Dermis blood vessel endothelial cell (primary cell): ENCODE measurements at places on chromosomes 12 and 14. TPM values are rescaled to one million over a fixed set of nuclear protein-coding genes. Genes with fewer than 3 reads are reported as not detected.

DNA sequence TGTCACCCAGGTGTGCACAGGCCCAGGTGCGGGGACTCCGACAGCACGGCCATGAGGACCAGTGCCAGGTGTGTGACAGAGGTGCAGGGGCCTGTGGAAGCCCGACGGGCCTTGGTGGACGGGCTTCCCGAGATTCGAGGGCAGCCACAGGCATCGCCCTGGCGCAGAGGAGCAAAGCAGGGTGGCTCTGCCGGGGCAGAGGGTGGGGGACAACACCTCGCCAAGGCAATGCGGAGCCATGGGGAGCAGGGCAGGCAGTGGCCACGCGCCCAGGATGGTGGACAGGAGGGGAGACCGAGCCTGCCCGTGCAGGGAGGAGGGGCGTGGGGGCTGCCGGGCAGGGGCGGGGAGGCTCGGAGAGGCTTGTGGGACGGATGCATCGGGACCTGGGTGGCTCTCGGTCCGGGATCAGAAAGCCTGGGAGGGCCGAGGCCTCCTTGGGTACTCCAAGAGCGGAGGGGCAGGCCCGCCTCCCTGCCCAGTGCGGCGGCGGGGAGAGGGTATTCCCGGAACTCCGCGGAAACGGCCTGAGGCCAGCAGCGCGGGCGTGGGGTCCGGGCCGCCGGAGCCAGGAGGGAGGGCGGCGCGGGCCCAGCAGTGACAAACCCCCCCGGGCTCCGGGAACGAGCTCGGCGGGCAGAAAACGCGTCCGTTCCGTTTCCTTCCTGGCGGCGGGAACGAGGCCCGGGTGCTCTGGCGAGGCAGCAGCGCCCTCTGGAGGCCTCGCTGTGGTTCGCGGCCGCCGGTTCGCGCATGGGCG is 1.6 kb downstream of the TMEM121 start:
- peak; percentile 84 for DNase-seq

PMCH gene
- 0.23 TPM in 1 of 2 replicates, not detected in the other for total RNA-seq

DNA sequence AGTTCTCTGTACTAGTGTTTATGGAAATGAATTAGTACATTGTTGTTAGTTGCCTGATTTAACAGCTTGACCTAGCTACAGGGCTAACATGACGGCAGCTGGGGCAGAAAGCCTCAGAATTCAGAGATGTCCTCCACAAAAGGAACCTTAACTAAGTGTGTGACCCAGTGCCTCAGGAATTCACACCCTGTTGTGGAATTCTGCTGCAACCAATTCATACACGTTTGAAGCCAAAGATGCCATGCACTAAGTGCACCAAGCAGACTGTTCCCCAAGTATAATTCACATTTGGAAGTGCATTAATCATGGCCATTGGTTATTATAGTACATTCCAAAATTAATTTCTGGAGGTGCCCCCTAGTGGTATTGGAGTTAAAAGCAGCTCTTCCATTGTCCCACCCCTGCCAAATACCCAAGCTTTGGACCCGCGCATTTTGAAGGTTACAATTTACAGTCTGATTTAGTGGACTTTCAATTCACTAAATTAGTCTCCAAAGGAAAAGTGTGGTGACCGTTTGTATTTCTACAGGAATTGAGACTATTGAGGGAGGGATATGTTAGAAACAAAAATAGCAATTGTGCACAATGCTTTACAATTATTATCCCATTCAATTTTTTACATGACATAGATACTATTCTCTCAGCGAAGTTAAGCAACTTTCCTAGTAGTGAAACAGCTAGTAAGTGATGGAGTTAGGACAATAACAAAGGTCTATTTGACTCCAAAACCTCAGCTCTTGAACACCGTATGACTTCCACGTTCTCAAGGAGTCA is 85.9 kb downstream of the PAX9 start:
- DNase-seq = peak; percentile 31

CCDC38 gene
- not detected in 2 replicates for total RNA-seq

GRCh38 chr14:60651796-60652673 is 2.8 kb upstream of the SIX1 start:
- DNase-seq = peak; percentile 44

CLEC1B gene
- total RNA-seq = not detected in 2 replicates

GRCh38 chr12:132606466-132606865 is 3.9 kb downstream of the LRCOL1 start:
- no peak for DNase-seq

PWP1 gene
- total RNA-seq = 118 and 160 TPM in 2 replicates

DNA sequence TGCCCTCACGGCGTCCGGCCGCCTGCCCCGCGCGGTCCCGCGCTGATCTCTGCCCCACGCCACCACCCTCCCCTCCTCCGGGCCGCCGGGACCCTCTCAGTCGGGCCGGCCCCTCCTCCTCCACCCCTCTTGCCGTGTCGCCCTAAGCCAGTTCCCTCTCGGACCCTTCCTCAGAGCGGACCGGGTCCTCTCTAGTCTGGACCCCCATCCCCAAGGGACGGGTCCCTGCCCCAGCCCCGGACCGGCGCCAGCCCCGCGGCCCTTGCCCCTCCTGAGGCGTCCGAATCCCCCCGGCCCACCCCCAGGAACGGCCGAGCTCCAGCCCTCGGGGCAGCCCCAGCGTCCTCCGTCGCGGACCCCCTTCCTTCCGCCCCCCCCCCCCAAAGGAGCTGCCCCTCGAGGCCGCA is 485 bp downstream of the PPP4R4 start:
- DNase-seq = no peak

CLEC4A gene
- total RNA-seq = 0.19 TPM in 1 of 2 replicates, not detected in the other

ZNF605 gene
- 6.5 and 8.2 TPM in 2 replicates for total RNA-seq

DNA sequence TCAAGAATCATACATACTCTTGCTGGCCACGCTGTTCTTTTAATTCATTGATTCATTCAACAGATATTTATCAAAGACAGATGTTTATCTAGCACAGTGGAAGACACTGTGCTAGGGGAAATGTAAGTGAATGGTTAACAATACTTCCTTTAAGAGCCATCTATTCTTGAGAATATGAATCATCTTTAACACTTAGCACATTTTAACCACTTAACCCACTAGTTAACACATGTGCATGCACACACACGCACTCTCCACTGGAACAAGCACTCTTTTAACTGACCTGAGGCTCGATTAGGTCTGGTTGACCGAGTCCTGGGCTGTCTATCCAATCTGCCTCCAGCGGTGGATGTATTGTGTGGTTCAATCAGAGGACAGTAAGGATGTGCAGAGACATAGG is 34.6 kb downstream of the LMNTD1 start:
- no peak for DNase-seq

GRCh38 chr12:102063069-102063468 is 1.3 kb upstream of the WASHC3 start:
- peak; percentile 1 for DNase-seq

DNA sequence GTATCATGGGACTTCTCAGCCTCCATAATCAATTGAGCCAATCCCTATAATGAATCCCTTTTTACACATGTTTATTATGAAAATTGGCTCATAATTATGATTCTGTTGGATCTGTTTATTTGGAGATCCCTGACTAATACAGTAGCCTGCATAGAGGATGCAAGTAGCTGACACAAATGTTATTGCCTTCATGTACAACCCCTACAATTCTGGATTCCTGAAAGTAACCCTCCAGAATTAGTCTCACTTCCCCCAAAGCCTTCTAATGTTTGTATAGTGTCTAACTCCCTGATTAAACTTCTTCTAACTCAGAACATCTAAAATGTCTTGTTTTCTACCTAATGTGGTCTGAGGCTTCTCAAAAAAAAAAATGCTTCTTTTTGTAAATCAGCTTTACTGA is 6.6 kb upstream of the SMIM10L1 start:
- no peak for DNase-seq

- no peak for DNase-seq
Observed at GRCh38 chr12:51378749-51379148, 12.5 kb downstream of the GALNT6 start.

DNA sequence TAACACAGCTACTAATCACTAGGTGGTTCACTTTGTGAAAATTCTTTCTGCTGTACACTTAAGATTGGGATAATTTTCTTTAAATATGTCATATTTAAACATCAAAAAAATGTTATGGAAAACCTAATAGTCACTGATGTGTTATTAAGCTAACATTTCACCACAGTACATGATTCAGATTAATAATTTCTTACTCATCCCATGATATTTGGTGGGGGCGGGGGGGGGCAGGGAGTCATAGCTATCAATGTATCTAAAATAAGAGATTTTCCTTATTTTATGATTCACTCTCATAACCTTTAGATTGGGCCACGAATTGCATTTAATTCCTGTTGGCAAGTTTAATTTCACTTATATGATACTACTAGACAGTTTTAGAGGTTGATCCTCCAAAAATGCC is 88.8 kb downstream of the KCNH5 start:
- no peak for DNase-seq

GRCh38 chr12:51763743-51764142 is 84.8 kb downstream of the FIGNL2 start:
- DNase-seq = no peak

DNA sequence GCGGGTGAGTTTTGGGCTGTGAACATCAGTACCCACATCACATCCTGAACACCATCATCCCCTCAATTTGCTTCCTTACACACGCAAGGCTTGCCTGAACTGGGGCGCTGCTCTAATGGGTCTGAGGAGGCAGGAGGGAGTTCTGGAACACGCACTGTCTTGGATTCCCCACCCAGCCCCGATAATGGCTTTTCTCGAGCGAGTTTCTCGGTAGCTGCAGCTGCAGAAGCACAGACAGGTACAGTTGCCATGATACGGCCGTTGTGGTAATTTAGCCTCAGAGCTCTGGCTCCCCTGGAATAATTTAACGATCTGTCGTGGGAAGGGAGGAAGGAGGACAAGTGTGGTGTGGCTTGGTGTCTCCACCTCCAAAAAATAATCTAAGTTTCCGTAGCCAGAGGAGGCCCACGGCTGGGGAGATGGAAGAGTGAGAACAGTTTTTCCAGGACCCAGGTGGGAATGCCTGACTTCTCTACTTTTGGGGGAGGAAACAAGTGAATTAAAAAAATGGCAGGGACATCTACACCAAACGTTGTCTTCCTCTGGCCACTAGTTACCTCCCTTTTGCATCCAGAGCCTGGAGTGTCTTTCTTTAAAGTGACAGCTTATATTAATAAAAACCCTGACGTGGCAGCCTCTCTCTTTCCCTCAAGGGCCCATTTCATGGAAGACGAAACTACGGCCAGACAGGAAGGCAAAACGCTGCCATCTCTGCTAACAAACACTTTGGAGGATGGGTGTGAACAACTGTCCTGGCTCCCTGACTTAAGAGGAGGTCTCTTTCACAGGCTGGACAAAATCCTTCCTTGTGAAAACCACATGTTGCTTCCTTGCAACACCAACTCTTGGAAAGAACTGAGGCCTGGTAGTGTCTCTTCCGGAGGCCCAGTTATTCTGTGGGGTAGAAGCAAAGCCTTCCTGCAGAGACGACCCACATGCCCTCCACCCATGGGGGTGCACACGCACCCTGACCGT is 84.8 kb downstream of the RBM19 start:
- DNase-seq = no peak

VDR gene
- under 0.01 and 0.47 TPM in 2 replicates for total RNA-seq

- peak; percentile 89 for DNase-seq
Observed at GRCh38 chr14:93112891-93113677, 2.6 kb downstream of the ITPK1 start.

PYGL gene
- 64.5 and 99.6 TPM in 2 replicates for total RNA-seq

DNA sequence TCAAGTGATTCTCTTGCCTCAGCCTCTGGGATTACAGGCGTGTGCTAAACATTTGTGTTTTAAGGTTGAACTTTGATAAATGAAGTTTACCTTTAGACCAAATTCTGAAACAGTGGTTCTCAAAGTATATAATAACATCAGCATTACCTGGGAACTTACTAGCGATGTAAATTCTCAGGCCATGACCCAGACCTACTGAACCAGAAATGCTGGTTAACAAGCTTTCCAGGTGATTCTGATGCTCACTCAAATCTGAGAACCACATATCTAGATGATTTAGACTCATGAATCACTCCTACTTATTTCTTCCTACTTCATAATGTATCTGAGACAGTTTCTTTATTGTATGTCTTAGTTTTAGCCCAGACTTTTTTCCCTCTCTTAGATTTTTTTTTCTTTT is 43.6 kb downstream of the RAD51B start:
- no peak for DNase-seq

MAP1LC3B2 gene
- 0.19 TPM in 1 of 2 replicates, not detected in the other for total RNA-seq

- no peak for DNase-seq
Observed at GRCh38 chr12:118548887-118549509, 172.6 kb downstream of the SUDS3 start.

DNA sequence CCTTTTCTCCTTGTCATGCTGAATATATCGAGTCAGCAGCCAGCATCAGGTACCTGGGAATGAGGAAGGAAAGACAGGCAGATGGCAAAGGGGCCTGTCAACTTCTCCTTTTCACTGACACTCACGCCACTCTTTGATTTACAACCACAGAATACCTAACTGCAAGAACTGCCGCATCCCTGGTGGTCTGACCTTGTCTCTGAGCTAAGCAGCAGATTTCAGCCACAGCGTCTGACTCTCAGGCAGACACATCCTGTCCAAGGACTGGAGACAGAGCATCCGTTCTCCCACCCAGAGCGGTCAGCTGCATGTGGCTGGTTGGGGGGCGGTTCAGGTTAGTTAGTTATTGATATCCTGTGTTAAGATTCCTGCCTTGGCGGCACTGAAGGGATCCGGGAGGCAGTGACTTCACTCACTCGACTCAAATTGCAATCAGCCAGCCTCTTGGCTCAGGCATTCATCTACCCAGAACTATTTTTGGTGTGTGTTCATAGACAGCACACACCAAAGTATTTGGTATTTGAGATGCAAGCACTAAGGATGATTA is 11.2 kb upstream of the MAP1LC3B2 start:
- DNase-seq = peak; percentile 33

SYNE2 gene
- 93.6 and 96.3 TPM in 2 replicates for total RNA-seq

GRCh38 chr14:101932673-101933072 is 31.7 kb upstream of the DYNC1H1 start:
- no peak for DNase-seq

DNA sequence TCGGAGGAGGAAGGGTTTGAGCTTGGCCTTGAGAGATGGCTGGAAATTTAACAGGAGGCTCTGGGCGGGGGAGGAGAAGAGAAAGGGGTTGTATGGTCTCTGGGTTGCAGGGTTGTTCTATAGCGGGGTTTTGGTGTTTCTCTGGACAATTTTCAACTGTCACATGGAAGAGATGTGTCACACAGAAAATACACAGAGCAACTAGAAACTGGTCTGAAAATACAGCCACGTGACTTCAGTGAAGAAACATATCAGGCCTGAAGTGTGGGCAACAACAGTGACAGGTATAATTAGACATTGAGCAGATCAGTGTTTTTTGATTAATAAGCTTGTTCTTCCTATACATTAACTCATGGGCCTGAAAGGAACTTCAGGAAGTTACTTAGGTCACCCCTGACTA is 205.3 kb upstream of the HMGA2 start:
- DNase-seq = no peak

DNA sequence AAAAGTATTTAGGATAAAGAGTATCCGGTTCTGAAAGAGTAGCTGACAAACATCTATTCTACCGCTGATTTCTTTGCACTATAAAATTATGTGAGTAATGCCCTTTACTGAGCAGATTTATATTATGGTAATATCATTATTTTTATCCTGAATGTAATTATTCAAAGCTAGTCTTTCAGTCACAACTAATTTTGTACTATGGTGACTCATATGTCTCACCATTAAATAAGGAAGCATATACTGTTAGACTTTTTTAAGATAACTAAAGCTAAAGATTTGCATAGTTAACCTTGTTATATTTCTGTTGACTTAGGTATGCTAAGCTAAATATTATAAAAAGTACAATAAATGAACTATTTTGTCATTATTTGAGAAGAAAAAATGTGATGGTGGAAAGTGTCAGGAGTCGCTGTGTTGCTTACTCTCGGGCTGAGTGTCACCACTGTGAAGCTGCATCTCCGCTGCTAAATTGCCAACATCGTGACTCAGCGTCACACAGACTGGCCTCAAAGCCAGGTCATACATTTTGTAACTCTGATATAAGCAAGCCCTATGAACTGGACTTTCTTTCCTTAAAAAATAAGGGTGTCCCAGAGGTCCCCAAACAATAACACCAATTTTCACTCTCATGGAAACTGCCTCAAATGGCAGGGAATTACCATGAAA is 69.1 kb upstream of the SSTR1 start:
- no peak for DNase-seq
